ENCODE measurements at places on chromosomes 1 and 21.

GRCh38 chr1:25743164-25744139 is 56.5 kb upstream of the SELENON start:
- peak; percentile 37 for DNase-seq

GRCh38 chr1:71296551-71297134 is 215.8 kb upstream of the ZRANB2 start:
- DNase-seq, result no peak

- DNase-seq, result no peak
Measured at GRCh38 chr1:116878804-116879477, 30.8 kb upstream of the PTGFRN start.

DNA sequence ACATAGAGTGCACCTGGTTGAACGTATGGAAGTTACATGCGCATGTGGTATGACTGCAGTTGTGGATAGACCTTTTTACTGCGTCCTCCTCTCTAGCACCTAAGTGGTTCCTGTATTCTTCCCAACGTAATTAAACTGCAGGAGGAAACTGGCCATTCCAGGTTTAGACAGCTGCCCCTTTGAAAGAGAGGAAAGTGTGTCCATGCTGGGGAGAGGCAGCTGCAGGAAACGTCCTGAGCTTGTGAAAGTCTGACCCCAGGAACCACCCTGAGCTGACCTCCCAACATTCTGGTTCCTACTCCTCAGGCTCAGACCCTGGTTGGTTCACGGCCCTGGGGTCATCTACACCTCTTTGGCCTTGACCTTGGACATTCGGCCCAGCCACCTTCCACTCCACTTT is 309.3 kb downstream of the DISC1 start:
- DNase-seq, result no peak

All from cortex of kidney (tissue), 1 donor.